Progenitor cell of endocrine pancreas (in vitro differentiated cells): ENCODE measurements at places on chromosomes 3 and 15. TPM values are rescaled to one million over a fixed set of nuclear protein-coding genes. Genes with fewer than 3 reads are reported as not detected.

- no peak for DNase-seq
These were observed 9.6 kb upstream of the LIPH start for GRCh38 chr3:185561958-185562357.

DNA sequence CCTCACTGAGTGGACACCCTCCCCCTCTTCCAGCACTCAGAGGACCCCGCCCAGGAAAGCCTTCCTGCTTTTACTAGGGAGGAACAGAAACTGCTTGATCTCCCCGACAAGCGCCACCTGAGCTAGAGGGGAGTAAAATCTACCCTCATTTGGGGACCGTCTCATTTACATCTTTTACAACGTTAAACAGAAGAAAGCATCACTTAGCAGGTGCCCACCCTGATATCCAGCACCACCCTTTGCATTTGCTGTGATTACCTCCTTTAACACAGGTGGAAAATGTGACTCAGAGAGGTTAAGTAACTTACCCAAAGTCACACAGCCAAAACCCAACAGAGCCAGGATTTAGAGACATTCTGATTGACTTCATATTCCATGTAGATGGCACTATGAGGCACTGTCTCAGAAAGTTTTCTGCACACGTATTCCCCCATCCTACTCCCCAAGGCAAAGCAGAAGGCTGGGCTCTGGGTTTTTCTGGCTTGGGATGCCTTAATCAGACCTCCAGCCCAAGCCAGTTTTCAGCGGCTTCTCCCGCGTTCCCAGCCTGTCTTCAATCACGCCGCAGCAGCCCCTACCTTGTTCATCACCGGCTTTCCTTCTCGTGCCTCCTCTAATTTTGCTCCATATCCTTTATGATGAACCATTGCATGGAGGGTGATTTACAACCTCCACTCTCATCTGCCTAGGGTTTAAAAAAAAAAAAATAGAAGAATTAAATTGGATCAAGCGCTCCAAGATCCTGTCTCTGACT, 314.6 kb upstream of the PROK2 start:
- no peak for DNase-seq

GRCh38 chr3:114499976-114500375, 206.1 kb downstream of the TIGIT start:
- DNase-seq, result no peak

GRCh38 chr15:77022646-77023575, 28.0 kb downstream of the PSTPIP1 start:
- DNase-seq, result no peak

GRCh38 chr15:36484038-36484778, 95.2 kb upstream of the CDIN1 start:
- DNase-seq, result no peak

DNA sequence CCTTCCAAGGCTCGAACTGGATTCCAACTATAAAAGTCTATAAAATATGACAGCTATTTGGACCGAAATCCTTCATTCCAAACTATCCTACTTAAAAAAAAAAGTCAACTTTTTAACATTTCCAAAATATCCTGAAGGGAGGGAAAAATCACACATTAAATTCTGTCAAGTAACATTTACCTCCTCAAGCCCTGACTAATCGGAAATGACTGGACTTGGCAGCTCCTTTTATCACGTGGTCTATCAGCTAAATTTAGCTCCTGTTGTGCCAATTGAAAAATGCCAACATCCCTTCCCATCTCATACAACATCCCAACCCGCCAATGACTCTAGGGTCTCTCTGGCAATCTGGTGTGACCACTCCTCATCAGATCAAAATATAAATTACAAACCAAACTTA, 297.9 kb downstream of the FHIT start:
- DNase-seq, result no peak

DNA sequence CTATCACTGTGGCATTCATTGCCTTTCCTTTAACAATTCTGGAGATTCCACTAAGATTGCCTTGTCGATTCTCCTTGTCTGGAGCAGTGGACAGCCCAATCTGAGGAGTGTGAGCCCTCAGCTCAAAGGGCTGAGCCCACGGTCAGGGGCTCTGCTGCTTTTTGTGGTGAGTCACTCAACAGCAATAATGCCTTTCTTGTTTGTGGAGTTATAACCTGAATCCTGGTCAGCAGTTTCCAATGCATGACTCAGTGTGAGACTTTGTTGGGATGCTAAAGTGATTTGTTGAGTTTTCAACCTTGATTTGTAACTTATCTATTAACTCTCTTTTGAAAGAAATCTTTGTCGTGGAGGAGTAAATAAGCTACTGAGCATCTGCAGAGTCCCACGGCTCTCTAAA, 183.5 kb downstream of the TJP1 start:
- no peak for DNase-seq

GRCh38 chr15:96300836-96301235, 29.7 kb upstream of the NR2F2 start:
- DNase-seq, result no peak

- no peak for DNase-seq
These were observed 29.0 kb upstream of the NR2C2 start for GRCh38 chr3:14918356-14918860.

- no peak for DNase-seq
These were observed 73.1 kb upstream of the PRR23E start for GRCh38 chr3:127119693-127120464.

GRCh38 chr3:88991496-88991895, 115.9 kb upstream of the EPHA3 start:
- no peak for DNase-seq

- no peak for DNase-seq
These were observed 176.5 kb upstream of the PFN2 start for GRCh38 chr3:150146991-150147761.

DNA sequence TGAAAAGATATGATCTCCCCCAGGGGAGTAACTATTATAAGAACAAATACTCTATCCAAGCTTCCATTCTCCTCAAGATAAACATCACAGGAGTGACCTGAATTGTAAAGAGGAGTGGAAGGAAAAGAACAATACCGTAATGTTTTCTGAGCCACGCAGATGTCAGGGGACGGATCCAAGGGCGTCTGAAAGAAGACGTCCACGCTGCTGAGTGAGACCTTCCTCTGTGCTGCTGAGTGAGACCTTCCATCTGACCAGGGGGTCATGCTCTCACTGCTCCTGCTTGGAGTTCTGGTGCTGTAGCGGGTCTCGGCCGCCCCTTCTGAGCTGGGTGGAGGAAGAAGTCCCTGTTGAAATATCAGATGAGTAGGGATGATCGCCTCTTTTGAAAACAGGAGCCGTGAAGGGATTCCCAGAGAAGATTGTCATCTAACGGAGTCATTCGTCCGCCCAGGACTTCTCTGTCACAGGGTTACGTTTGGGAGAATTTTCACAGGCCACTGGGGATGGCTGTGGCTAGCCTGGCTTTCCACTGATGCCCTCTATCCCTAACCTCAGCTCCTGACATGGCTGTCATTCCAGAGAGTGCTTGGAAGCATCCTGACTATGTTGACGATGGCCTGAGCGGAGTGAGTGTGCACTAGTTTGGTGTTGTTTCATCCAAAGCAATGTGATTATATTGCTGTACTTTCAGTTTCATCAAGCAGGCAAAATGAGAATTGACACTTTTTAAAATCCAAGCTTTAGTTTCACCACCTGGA, 184.9 kb downstream of the APBA2 start:
- no peak for DNase-seq

DNA sequence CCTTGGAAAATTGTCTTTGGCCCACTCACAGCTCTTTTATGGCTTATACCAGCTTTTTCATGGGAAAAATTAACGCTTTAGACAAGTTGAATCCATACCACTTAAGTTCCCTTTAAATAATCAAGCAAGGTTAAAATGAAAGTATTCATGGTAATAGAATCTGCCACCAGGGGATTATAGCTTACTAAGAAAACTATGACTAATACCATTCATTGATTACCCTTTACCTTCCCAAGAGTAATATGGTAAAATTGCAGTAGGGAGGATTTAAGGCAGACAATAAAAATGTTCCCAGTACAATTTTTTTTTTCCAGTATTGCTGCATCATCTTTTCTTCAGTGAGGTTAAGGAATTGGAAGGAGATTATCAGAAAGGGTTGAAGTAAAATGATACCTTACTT, 641.1 kb upstream of the NAALADL2 start:
- no peak for DNase-seq

GRCh38 chr15:70097321-70098152, at the start of gene TLE3:
TLE3 (minus strand) TSS chr15:70097917; CDS start chr15:70096798, 1,119 bp downstream.
- DNase-seq, result peak; percentile 98

DNA sequence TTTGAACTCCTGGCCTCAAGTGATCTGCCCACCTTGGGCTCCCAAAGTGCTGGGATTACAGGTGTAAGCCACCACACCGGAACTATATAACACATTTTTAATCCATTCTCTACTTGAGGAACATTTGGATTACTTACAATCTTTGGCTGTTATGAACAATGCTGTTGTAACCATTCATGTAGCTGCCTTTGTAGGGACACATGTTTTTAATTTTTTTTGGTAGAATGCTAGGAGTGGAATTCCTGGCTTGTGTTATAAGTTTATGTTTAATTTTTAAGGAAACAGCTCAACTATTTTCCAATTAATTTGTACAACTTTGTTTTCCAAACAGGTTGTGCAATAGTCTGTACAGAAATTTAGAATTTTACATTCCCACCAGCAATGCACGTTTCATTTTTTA, 51.7 kb downstream of the GPR149 start:
- DNase-seq, result no peak

DNA sequence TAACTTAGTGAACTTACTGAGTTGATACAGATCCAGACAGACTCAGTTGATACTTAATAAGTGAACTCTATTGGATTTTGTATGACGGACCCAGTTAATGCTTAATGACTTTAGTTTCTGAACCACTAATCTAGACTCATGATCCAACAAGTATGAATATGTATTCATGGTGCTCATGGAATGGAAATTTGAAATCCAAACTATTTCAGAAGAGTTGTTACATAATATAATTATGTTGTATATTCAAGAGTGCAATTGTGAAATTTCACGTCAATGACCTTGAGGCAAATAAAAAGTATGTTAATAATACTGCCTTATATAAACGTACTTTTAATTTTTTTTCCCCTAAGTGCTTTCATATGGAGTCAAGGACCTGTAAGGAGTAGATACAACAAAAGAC, 78.8 kb downstream of the THRB start:
- DNase-seq, result no peak

DNA sequence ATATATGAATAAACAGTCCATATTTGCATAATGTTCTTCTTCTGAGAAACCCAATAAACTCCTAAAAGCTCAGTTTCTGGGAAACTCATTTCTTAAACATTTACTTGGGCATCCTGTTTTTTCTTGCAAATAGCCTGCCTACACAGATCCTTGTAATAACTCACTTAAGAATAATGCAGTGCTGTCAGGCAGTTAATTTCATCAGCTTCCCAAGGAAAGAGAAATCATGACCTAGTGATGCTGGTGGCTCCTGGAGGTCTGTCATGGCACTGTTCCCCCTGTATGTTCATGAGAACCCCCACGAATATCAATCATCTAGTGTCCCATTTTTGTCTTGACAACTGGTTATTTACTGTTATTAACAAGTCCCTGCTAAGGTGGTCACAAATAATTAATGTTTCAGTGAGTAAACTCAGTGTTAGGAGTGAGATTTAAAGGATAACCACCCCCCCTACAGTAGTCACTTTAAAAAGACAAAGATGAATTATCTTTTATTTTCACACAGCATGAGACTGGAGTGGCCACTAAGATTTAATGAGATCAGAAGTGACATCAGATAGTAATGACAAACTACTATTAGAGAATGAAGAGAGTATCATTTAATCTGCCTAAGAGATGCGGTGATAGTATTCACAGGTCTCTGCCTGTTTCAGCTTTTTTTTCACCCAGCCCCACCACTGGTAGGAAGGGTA, 279.5 kb upstream of the NECTIN3 start:
- no peak for DNase-seq

DNA sequence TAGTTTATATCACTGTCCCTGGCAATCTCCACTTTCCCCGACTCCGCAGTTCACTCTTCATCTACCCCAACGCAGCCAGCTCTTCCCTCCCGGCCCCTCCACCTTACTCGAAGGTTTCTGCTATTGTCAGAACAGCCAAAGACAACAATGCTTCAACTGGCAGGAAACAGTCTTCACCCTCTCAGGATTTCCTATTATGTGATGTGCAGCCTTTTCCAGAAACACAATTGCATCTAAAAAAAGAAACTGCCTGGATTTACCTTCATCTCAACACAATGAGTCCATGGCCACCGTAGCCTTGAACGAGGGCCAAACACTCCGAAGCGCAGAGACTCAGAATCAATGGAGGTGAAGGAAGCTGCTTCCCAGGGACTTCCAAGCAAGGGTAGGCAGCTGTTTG, 182.1 kb upstream of the TSC22D2 start:
- DNase-seq, result no peak

GRCh38 chr3:149414557-149415231, 37.2 kb upstream of the TM4SF1 start:
- no peak for DNase-seq

- no peak for DNase-seq
These were observed 73.4 kb downstream of the SMAD6 start for GRCh38 chr15:66775127-66776105.

GRCh38 chr3:154598166-154598565, 168.2 kb upstream of the GPR149 start:
- DNase-seq, result no peak

- no peak for DNase-seq
These were observed 204.5 kb upstream of the ST8SIA2 start for GRCh38 chr15:92189166-92189565.

DNA sequence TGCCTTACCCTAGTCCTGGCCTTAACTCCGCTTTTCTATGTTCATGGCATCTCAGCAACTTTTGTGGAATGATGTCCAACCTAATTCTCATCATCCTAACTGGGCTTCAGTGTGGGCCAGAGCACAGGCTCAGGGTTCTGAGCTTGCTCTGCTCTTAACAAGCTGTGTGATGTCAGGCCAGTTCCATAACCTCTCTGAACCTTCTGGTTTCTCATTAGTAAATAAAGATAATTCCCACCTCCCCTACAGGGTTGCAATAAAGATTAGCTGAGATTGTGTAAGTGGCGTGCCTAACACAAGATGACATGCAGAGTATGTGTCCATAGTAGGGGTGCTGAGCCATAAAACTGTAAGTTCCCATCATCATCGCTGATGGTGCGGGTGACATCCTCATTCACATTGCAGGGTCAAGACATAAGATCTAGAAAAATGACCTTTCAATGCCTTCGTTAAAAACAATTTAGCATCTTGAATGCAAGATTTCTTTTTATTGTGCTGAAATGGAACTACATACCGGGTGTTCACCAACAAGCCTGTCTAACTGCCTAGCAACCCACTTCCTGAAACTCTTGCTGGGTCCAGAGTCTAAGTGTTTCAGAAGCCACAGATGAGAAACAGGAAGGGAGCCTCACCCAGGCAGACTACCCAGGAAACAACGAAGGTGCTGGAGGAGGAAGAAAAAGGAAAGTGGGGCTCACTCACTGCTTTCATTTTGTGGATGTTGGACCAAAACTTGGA, 36.2 kb downstream of the CDCP1 start:
- DNase-seq, result no peak

MYRIP gene
- 0.29 and 0.57 TPM in 2 replicates for total RNA-seq

SEMA3F gene
- 23.6 and 26.5 TPM in 2 replicates for total RNA-seq

IP6K1 gene
- 43.4 and 46.3 TPM in 2 replicates for total RNA-seq

ANKUB1 gene
- total RNA-seq, result not detected in 2 replicates

ROPN1 gene
- total RNA-seq, result not detected in 2 replicates

SPTBN5 gene
- 6.6 and 7.9 TPM in 2 replicates for total RNA-seq

ZIC4 gene
- total RNA-seq, result not detected in 2 replicates

POTEB2 gene
- total RNA-seq, result not detected in 2 replicates

CCDC80 gene
- 9.1 and 13.3 TPM in 2 replicates for total RNA-seq

P3H2 gene
- 5.2 and 5.3 TPM in 2 replicates for total RNA-seq

LRRN1 gene
- total RNA-seq, result 208 and 222 TPM in 2 replicates

ADAMTS17 gene
- 3.5 and 4.7 TPM in 2 replicates for total RNA-seq

ACKR2 gene
- 0.60 and 0.78 TPM in 2 replicates for total RNA-seq

CAPN3 gene
- total RNA-seq, result 2.9 and 3.7 TPM in 2 replicates
